ENCODE measurements at places on chromosomes 7 and 10.

DNA sequence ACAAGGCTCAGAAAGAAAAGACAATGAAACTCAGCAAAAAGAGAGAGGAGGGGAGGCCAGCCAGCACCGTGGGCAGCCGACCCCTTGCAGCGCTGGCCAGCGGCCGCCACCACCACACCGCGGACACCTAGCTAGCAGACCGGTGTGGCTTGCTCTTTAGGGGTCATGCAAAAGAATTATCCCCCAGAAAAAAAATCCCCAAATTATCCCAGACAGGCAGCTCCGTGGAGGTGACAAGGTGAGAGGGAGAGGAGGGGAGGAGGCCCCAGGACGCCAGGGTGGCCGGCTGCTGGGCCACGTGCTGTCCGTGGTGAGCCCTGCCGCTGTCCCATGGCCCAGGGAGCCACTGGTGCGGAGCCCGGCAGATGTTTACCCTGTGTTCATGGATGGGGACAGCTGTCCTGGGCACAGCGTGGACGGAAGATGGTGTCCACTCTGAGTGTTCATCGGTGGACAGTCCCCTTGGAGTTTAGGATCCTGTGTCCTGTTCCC is 16.5 kb downstream of the YKT6 start:
- DNase-seq, result no peak

- DNase-seq, result no peak
Measured at GRCh38 chr7:101875283-101875846, 57.9 kb downstream of the CUX1 start.

DNA sequence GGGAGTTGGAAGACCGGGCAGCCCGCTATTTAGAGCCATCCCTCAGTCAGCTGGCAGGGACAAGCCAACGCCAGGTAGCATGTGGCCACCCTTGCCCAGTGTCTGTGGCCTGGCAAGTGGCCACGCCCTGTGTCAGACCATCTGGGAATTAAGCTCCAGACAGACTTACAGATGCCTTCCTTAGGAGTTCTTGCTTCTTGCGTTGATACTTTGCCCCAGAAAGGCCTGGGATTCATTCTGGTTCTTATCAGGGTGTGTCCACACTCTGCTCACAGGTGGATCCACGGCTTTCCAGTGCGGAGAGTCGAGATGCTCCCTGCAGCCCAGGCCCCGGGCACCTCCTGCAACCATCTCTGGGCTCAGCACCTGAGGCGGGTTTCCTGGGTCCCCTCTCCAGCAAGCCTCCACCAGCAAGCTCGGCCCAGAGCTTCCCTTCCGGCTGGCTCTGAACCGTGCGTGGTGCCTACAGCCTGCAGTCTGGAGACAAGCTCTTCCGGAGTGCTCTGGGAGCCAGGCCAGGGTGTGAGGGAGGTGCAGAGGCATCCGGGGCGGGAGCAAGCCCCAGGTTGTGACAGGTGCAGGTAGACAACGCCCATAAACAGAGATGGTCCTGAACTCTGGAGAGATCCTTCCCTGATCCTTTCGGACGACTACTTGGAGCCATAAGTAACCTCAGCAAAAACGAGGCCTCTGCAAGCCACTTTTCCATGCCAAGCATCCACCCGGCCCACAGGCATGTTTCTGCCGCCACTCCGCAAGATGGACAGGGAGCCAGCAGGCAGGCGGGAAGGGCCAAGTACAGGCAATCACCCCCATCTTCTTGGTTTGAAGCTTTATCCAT is 32.3 kb upstream of the PPIF start:
- DNase-seq, result no peak

- no peak for DNase-seq
Measured at GRCh38 chr7:123860848-123861247, 15.9 kb downstream of the HYAL4 start.
